ENCODE measurements at places on chromosomes 2 and 18. TPM values are rescaled to one million over a fixed set of nuclear protein-coding genes. Genes with fewer than 3 reads are reported as not detected.
A peak's percentile ranks its signal among the peaks of the same experiment; 100 is the strongest.

- DNase-seq: no peak
Measured at GRCh38 chr2:26412091-26412673, 10.5 kb downstream of the DRC1 start.

- no peak for DNase-seq
Measured at GRCh38 chr2:10773821-10774341, 38.7 kb downstream of the PDIA6 start.

- no peak for DNase-seq
Measured at GRCh38 chr2:36235426-36235825, 120.2 kb upstream of the CRIM1 start.

DNA sequence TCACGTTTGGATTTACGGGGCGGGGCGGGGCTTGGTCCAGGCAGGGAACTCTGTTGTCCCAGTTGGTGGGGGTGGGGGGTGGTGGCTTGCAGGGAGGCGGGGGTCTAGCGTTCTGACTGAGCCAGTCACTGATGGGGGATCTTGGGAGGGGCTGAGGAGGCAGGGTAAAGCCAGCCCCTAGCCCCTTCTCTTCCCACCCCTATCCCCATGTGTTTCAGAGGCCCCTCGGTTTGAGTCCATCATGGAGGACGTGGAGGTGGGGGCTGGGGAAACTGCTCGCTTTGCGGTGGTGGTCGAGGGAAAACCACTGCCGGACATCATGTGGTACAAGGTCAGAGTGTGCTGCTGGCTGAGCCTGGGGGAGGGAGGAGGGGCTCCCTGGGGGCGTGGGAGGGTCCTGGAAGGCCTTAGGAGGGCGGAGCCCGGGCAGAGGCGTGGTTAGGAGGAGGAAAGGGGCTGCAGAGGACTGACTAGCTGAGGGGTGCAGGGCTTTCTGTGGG lies 22.0 kb upstream of the GMPPA start:
- DNase-seq: peak; percentile 56

DNA sequence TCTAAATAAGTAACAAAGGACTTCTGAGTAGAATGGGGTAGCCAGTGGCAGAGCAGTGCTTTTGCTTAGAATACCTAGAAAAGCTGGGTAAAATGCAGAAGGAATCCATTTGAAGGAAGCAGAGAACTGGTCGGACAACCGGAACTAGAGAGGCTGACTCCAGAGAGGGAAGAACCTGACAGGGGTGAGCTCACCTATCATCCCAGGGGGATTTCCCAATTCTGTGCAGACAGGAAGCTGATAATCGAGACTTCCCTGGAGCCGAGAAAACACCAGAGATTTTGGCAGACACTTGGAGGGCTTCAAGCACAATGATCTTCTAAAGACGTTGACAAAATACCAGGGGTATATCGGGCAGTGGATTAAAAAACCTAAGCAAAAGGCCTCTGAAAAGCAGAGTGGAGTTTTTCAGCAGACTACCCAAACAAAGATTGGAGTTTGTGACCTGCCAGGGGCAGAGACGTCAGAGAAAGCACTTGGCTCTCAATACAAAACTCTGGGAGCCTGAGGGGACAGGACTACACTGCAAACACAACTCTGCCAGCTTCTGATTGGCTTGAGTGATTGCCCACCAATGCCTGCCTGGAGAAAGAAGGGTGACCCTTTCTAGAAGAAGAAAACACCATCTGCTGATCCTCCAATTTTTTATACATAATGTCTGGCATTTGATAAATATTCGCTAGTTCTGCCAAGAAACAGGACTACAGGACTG lies 67.5 kb upstream of the TTN start:
- no peak for DNase-seq

DNA sequence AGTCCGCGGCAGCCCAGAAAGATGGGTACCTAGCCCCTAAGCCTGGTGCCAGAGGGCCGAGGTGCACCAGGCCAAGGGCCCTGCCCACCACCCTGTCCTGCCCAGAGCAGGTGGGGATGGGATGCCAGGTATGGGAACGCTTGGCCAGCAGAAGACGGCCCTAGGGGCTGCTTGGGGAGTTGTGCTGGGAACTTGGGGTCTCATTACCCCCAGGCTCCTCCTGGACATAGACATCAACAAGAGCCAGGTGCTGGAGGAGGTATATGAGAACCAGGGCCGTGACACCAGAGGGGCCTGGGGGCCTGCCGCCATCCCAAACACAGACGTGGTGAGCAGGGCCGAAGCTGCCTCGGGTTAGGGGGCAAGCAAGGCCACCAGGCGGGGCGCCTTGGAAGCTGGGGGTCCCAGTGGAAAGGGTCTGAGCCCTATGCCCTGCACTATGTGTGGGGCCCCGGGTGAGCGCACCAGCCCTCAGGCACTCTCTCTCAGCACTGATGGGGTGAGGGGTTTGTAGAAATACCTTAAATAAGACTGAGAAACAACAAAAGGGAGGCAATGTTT lies 46.9 kb downstream of the FER1L5 start:
- no peak for DNase-seq

DNA sequence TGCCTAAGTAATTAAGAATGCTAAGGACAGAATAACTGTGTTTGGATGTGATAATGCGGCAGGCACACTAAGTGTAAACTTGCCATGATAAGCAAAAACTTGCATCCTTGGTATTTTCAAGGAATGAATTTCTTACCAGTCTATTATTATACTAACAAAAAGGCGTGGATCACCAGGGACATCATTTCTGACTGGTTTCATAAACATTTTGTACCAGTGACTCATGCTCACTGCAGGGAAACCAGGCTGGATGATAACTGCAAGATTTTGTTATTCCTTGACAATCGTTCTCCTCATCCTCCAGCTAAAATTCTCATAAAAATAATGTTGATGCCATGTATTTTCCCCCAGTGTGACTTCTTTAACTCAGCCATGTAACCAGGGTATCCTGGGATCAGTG lies 289.5 kb downstream of the CDCA7 start:
- no peak for DNase-seq

DNA sequence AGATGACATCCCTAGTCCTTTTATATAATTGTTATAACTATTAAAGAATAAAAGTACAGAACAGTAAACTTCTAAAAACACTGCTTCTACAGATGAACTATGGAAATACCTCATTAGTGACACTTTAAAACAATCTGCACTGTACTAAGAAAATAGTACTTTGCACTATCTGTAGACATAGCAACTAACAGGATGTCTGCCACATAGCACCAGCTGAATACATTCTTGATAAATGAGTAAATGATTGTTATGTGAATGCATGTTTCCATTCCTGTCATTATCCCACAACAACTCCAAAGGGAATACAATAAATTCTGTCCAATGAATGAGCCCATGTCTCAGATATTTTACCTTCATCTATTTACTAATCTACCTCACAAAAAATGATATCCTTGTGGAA lies 115.3 kb upstream of the SLC35G4 start:
- no peak for DNase-seq

DNA sequence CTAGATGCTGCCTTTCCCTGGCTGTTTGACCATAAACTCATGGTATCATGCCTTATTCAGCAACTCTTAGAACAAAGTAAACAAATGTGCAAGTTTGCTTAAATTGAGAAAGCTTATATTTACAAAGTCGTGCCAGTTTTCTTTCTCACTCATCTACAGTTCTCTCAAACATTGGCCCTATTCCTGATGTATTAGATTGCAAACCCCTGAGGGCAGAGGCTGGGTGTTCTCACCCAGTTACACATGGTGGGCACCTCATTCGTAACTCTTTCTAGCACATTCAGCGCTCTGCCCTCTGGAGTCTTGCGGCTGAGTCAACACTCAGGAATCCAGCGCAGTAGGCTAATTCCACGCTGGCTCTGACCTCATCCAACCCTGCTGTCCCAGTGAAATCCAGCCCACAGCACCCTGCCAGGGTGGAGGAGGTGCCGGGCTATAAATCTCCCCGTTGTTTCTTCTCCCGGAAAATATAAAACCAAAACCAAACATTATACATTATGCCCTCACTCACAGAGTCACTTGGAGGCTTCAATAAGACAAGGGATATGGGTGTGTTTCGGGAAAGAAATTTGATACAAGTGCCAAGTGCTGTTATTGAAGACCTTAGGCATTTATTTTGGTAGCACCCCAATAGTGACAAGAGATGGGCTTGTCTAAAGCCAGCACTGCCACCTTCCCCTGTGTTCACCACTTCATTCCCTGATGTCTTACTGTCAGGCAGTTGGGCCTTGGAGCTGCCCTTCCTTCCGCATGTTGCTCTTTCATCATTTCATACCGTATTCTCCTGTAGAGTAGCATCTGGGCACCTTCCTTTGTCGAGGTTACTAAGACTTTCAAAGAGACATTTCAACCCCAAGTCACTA lies 287.4 kb downstream of the PRKCE start:
- DNase-seq: peak; percentile 59

GRCh38 chr2:12847694-12848575 lies 131.2 kb downstream of the TRIB2 start:
- no peak for DNase-seq

- DNase-seq: no peak
Measured at GRCh38 chr2:112085916-112086669, 31.0 kb downstream of the TMEM87B start.

DNA sequence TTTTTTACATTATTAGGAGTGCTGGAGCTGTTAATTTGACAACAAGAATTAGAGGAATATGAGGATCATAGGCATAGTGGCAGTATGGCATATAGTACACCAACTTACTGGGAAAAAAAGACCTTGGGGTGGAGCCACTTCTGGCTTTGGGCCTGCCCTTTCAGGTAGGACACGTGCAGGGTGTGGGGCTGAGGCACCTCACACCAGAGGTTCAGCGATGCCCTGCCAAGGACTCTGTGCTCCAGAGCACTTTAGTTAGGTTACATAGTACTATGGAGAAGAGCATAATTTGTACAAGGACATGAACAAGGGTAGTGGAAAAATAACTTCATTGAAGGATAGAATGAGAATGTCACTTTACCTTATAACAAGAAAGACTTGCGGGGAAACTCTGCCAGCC lies 77.1 kb upstream of the CD302 start:
- no peak for DNase-seq

DNA sequence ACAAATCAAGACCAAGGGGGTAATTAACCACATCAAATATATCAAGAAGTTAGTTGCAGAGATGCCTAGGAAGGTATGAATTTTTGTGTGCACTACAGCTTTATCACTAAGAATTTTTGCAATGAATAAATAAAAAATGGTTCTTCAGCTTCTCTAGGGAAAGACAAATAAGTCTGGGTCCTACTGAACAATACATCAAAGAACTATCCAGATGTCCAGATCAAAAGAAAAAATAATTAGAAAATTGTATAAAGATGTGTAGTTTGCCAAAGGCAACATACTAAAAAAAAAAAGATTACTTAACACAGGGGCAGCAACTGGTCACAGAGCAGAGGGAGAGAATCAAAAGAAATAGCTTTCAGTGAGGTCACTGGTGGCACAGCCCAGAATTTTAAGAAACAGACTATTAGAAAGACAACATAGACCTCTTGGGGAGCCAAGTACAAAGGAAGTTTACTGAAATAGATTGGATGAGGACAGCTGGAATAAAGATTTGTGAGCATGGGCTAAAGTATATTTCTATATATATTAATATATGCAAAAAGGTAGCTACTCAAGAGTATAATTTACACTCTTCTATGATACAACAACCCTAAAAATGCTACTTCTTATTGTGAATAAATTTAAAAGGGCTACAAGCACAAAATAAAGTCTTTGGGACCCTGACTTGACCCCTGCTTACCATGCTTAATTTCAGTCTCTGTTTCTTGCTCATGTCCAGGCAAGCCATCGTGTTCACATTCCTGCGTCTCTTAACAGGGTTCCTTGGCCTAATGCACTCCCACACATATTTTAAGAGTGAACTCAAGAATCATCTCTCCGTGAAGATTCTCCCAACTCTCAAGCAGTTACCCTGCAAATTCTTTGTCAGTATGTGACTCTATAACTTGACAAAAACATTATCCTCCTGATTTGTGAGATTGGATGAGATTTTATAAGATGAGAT lies 99.0 kb upstream of the GRB14 start:
- no peak for DNase-seq

DNA sequence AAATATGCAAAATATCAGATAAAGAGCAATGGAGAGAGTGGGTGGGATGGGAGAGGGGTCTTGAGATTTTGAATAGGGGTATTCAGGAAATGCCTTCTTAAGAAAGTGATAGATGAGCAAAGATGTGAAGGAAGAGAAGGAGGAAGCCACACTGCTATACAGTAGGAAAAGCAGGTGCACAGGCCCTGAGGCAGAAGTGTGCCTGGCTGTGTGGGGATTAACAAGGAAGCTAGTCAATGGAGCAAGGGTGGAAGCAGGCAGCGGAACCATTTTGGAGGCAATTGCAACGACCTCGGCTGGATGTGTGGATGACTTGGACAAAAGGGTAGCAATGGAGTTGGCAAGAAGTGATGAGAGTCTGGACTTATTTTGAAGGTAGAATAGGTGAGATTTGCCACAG lies 11.0 kb upstream of the CNGA3 start:
- no peak for DNase-seq

GRCh38 chr2:84856787-84857186 lies 24.1 kb downstream of the TRABD2A start:
- no peak for DNase-seq

DNA sequence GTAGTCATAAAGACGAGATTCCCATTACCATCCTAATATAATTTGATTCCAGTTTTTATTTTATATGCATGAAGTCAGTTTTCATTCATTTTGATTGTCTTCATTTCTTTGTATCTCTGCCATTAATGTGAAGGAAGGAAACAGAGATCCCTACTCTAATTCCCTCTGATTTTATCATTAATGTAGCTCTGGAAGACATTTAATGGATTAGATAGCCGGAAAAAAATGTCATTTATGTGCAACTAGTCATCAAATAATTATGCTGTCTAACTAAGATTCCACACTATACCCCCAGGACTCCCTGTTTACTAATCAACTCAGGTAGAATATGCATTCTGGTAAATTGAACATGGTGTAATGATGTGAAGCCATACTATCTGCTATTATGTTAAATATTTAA lies 19.9 kb downstream of the RHBDD1 start:
- no peak for DNase-seq

GRCh38 chr2:136208682-136209420 lies 90.9 kb upstream of the CXCR4 start:
- DNase-seq: no peak

- no peak for DNase-seq
Measured at GRCh38 chr18:58373481-58373880, 255.4 kb downstream of the ALPK2 start.

- DNase-seq: no peak
Measured at GRCh38 chr2:233404222-233404621, 49.9 kb downstream of the DGKD start.

MPPE1 gene
- 51.9 TPM for polyA plus RNA-seq

SKA1 gene
- 7.7 TPM for polyA plus RNA-seq

SIX3 gene
- polyA plus RNA-seq: 0.04 TPM

APCDD1 gene
- 119 TPM for polyA plus RNA-seq

DSC3 gene
- polyA plus RNA-seq: 2.5 TPM

TSPYL6 gene
- not detected for polyA plus RNA-seq

HES6 gene
- 10.3 TPM for polyA plus RNA-seq

MAL gene
- 345 TPM for polyA plus RNA-seq

Data from right renal pelvis (tissue), 4 donors.